Stimulated activated naive CD8-positive, alpha-beta T cell treated with anti-CD3 and anti-CD28 coated beads, Interleukin-15, amount 100 ng/mL, for 72 hours (primary cell): ENCODE measurements at places on chromosomes 5 and 9.

GRCh38 chr5:132090107-132090506 lies 16.5 kb downstream of the CSF2 start:
- no peak for DNase-seq

DNA sequence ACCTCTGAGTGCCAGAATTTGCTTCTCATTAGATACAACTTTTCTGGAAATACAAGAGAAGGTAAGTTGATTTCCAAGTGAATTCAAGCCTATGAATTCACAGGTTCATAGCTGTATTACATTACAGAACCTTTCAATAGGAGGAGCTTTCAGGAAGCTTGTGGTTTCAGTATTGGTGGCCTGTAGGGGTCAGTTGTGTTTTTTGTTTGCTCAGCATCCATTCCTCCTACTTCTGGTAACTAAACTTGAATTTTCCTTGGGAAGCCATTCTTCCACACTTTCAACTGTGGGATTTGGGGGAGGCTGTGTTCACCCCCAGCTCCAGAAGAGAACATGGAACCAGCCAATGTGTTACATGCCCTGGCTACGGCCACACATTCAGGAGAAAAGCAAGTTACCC lies 5.6 kb upstream of the CYSTM1 start:
- no peak for DNase-seq

DNA sequence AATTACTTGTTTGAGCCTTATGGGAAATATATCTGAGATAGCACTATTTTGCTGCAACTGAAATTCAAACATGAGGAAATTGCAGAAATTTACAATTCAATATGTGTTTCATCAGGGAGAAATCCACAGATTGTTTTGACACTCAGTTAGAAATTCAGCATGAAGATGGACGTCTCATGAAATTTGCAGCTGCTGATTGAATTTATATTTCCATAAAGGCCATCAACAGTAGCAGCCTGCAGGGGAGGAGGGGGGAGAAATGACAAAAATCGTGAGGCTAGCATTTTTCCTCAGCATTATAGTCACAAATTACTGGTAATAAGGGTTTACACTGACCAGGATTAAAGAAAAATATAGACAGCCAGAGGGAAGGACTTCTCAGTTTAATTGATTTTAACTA lies 81.0 kb downstream of the NDUFAF2 start:
- DNase-seq = no peak

GRCh38 chr9:77879437-77879943 lies 152.1 kb downstream of the GNAQ start:
- DNase-seq = no peak

DNA sequence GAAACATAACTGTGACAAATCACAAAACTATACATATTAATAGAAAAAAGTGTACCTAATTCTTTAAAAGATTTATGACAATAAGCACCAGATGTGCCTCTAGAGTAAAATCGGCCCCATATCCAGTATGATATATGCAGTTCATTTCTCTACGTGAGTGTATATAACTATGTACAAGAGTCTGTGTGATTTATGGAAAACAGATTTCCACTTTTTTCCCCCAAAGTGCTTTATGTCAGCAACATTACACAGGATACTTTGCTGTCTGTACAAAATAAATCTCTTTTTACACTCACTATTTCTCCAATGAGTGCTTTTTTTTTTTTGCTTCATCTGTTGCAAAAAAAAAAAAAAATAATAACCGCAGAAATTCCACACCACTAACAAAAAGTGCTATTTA lies 298.8 kb upstream of the RFX3 start:
- no peak for DNase-seq

DNA sequence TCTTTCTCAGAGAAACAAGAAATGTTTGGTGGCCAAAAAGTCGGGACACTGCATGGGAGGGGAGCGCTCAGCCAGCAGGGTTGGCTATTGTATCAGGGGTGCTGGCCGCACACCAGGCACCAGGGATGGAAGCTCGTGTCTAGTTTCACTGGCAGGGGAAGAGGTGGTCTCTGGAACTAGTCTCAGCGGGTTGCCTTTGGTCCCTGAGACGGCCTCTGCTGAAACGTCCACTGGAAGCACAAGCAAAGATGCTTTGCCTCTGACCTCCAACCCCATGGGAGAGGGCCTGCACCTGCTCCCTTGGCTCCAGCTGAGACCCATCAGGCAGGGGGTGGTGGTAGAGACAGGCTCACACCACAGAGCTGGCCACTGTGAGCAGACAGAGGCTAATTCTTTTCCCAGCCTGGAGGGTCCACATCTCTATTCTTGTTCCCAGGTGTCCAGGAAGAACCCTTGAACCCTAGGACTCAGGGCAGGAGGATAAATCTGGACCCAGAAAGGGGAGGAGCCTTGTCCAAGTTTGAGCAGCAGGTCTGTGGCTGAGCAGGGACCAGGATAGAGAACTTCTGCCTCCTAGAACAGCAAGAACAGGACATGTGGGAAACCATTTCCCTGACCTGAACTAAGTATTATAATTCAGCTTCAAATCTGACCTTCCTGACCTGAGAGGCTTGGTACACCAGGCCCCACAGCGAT lies 102.6 kb downstream of the RGS3 start:
- DNase-seq = no peak

GRCh38 chr9:8391132-8391531 lies 591.6 kb upstream of the DMAC1 start:
- DNase-seq = no peak

DNA sequence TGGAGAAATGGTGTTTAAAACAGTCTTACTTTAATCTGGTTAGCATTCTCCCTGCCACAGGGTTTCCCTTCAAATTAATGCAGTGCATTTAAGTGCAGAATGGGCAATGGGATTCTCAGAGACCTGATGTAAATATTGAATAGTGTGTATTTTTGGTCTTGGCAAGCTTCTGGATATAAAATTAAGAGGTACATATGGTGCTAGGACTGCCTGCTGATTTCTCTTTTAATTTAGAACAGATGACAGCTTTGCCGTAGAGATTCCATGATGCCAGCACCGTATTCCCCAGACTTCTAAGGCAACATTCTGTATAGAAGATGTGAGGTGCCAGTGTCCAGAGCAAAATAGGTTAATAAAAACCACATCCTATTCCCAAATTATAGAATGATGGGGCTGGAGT lies 1.9 kb downstream of the MTAP start:
- DNase-seq = no peak

GRCh38 chr9:76932265-76932664 lies 26.4 kb upstream of the PRUNE2 start:
- DNase-seq = no peak

GRCh38 chr5:138186002-138186447 lies 7.1 kb downstream of the KIF20A start:
- DNase-seq = no peak

DNA sequence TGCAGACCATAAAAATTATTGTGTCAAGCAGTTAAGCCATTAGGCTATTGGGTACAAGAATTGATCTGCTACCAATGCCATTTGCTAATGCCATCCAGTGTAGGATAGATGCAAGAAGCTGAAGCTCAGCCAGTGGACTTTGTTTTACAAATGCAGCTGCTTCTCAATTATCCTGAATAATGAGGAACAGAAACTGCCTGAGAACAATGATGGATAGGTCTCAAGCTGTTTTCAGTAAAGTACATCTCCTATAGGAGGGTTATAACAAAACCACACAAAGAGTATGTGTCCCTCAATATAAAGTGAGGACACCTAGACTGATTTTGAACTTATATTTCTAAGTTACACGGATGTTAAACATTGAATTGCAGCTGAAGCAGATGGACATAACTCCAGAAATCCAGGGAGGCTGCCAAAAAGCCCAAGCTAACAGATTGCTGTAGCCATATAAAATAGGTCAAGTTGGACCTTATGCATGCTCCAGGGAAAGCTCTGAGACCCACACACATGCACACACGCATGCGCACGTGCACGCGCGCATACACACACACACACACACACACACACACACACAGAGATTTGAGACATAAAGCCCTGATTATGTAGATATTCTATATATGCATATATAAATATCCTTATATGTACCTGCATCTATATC lies 482.7 kb upstream of the CD180 start:
- DNase-seq = no peak

GRCh38 chr9:15513335-15513734 lies 2.6 kb upstream of the PSIP1 start:
- peak; percentile 17 for DNase-seq

DNA sequence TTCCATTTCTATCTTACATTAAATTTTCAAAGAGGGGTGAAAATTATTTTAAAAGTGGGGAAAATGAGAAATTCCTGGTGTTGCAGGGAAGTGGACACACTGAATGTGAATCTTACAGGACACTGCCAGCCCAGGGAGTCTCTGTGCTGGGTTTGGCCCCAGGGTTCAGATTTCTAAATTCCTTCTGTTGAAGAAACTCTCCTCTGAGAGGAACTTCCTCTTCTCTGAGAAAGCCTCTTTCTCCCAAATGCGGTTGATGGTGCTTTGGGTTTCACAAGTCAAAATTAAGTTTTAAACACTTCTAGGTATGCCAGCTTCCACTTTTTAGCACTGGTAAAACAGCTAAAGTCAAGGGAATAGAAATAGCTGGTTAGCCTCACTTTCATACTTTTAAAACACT lies 317.9 kb upstream of the ITGA1 start:
- no peak for DNase-seq
